ENCODE measurements at places on chromosomes 5 and 9.
A peak's percentile ranks its signal among the peaks of the same experiment; 100 is the strongest.

DNA sequence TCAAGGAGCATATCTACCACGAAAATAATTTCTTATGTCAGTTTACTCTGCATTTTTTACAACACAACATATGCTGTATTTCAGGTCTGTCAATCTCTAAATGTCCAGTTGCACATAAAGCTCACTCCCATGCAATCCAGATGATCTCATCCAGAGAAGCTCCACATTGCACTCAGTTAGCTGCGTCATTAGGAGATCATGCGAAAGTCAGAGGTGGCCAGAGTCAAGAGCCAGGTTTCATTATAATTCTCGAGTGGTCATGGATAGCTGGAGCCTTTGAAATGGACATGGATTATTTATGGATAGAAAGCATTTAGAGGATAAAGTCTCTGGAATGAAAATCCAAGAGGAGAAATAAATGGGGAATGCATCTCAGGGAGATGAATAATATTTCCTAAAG, 232.3 kb downstream of the GAS1 start:
- no peak for DNase-seq

GRCh38 chr5:126199467-126199866, 223.7 kb upstream of the GRAMD2B start:
- DNase-seq, result no peak

- DNase-seq, result no peak
Measured at GRCh38 chr9:108290839-108291585, 564.8 kb downstream of the ACTL7B start.

DNA sequence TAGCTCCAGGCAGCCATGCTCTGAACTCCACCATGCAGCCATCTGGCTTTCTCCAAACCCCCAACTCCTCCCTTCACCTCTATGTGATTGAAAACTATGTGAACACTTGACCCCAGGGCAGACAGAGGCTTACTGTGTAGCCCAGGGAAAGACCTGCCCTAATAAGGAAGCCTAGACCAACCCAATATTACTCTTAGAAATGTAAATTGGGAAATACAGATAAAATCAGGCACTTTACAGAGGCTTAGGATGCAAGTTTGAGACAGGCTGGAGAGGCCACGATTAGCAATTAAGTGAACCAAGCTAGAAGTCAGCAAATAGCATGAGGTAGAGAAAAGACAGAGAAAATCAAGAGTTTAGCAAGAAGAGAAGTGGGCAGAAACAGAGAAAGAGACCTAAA, 141.7 kb upstream of the ABCA1 start:
- DNase-seq, result no peak

GRCh38 chr9:126421567-126422428, 95.2 kb downstream of the MVB12B start:
- DNase-seq, result no peak

- no peak for DNase-seq
Measured at GRCh38 chr5:167720676-167721260, 570.7 kb upstream of the WWC1 start.

DNA sequence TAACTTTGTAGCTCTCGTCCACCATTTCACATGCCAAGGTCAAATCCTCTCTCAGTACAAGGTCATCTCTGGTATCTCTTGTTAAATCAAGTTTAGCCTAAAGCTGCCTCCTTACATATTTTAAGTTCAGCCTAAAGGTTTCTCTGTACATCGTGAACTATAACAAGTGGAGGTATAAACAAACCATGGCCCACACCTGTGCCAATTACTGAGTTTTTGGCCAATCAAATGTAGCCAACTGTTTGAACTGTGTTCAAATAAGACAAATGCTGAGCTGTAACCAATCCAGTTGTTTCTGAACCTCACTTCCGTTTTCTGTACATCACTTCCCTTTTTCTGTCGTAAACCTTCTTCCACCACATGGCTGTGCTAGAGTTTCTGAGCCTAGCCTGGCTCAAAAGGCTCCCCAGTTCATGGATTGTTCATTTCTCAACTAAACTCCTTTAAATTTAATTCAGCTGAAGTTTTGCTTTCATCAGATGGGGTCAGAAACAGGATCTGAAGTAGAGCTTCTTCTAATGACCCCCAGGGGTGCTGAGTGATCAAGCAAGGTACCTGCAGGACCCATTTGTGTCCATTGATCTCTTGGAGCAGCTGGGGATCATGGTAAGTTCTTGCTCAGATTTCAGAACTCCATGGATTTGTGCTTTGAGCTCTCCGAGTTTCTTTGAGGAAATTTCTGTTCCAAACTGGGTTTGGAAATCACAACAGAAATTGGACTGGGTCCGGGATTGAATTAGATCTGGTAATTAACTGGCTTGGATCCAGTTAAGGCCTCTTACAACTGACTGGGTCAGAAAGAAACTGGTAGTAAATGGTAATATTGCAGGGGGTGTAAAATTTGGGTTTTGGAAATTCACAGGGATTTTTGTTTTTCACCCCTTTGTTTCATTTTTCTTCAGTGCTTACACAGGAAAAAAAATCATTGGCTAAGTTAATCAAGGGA, 11.0 kb upstream of the NANS start:
- no peak for DNase-seq

DNA sequence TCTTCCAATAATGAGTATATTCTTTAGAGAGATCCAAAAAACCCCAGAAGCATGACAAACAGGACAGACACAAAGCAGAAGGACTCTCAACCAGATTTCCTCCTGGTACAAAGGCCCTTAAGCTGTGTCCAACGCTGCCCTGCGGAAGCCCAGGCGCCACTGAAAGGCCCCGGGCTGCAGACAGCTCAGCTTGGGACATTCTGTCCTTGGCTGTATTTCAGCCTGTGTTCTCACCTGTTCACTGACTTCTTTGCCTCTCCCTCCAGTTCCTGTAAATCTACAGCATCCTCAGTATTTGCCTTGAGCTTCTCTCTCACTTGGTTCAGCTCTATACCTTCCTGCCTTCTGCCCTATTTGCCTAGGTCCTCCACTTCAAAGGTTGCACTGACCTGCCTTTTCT, 96.5 kb downstream of the SH3TC2 start:
- peak; percentile 51 for DNase-seq

- peak; percentile 50 for DNase-seq
Measured at GRCh38 chr5:119269061-119269944, 86.5 kb upstream of the TNFAIP8 start.

GRCh38 chr5:151810449-151810848, 38.7 kb downstream of the G3BP1 start:
- DNase-seq, result no peak

DNA sequence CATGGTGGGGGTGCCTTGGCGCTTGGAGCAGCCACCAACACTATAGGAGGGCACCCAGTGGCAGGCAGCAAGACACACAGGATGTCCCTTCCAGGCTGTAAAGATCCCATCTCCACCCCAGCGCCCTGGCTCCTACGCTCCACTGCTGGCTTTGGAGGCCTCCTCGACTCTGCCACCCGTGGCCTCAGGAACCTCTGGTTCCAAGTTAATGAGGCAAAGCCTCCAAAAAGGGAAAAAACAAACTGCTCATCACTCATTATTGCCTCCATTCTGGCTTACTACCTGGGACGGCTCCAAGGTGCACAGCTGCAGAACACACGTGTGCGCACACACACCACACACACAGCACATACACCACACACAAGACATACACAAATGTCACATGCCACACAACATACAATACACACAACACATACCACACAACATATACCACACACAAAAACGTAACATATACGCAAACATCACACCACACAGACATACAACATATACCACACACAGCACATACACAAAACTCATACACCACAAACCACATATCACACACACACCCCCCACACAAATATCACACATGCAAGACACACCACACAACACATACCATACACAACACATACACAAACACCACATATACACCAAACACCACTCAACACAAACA, 45.3 kb downstream of the ROR2 start:
- DNase-seq, result no peak

DNA sequence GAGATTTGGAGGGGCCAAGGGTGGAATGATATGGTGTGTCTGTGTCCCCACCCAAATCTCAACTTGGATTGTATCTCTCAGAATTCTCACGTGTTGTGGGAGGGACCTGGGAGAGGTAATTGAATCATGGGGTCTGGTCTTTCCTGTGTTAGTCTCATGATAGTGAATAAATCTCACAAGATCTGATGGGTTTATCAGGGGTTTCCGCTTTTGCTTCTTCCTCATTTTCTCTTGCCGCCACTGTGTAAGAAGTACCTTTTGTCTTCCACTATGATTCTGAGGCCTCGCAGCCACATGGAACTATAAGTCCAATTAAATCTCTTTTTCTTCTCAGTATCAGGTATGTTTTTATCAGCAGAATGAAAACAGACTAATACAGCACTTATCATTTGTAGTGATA, 29.5 kb upstream of the SPIN1 start:
- no peak for DNase-seq

GRCh38 chr9:127049044-127049443, 73.4 kb downstream of the ANGPTL2 start:
- DNase-seq, result peak; percentile 85

- DNase-seq, result no peak
Measured at GRCh38 chr9:109935406-109936087, 155.5 kb downstream of the PALM2AKAP2 start.

DNA sequence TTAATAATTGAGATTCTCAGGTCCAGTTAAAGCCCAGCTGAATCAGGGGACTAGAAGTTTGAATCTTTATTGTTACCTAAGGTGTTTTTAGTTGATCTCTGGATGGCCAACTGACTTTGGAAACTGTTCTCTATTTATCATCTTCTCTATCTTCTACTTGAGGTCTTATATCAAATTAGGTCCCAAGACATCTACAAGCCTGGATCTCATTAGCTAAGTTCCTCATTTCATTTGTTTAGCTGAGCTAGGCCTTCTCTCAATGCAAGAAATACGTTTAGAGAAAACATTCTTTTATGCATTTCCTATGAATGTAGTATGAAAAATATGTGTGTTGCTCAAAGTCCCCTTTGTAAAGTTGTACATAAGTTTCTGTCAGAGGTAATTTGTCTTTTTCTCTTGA, 196.6 kb downstream of the PTTG1 start:
- no peak for DNase-seq

DNA sequence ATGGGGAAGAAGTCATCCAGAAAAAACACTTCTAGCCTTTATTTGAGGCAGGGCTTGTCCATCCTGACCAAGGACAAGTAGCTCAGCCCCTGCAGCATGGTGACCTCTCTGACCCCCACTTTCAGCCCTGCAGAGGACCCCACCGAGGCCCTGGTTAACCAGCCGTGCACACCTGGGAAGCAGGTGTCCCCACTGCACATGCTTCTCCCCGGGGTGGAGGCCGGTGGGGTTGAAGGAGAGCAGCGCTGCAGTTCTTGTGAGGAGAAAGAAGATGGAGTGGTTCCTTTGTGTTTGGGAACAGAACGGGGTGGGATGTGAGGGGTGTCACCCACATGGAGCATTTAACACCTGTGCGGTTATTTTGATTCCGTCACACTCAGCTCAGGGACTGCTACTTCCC, 21.1 kb upstream of the ZBTB34 start:
- no peak for DNase-seq

GRCh38 chr9:18976709-18977531, 56.1 kb downstream of the SAXO1 start:
- DNase-seq, result peak; percentile 11

GRCh38 chr9:99398241-99398640, 176.2 kb downstream of the SEC61B start:
- no peak for DNase-seq

DNA sequence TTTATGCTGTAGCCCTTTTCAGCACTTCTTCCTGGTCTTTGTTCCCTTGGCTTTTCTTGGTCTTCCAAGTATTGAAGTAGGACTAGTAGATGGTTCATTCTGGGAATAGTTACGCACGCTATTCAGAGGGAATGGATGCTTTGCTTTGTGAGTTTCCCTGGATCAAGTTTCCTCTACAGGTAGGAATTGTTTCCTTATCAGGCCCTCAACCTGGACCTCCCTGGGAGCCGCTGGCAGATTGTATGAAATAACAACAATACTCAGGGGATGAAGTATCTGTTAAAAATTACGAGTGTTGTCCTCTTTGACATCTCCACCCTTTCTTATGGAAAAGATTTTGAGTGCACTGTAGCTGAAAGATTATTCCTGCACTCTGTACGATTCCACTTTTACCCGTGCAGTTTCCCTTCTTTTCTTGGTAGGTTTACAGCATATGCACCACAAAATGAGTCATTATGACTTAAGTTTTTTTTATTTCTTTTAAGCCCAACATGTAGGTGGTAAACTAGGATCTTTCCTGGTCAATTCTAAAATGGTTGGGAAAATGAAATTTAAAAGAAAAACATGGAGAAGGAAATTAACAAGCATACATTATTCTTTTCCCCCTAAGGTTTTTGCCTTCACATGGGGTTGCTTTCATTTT, 57.9 kb downstream of the ARHGAP26 start:
- no peak for DNase-seq

GRCh38 chr5:115333164-115333563, 36.7 kb upstream of the CCDC112 start:
- DNase-seq, result no peak

- DNase-seq, result no peak
Measured at GRCh38 chr9:70092190-70092589, 48.5 kb downstream of the MAMDC2 start.

GRCh38 chr5:56460681-56461191, 227.6 kb upstream of the ANKRD55 start:
- no peak for DNase-seq

- DNase-seq, result no peak
Measured at GRCh38 chr9:93601666-93602065, 25.3 kb downstream of the PHF2 start.

DNA sequence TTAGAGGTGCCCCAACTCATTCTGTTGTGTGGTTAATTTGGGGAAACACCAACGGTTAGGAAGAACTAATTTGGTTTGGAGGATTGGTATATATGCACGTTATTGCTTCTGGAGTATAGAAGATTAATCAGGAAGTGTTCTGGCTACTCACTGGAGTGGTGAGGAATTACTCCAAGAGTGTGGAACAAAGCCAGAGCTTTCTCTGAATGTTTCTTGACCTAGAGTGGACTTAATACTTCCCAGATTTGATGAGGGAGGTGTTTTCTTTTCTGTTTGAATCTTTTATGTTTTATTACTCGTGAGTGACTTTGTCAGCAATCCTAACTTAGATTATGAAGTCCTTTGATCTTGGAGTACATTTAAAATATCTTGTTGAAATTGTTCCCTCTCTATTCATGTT, 163.7 kb downstream of the MAN2A1 start:
- DNase-seq, result no peak

GRCh38 chr5:176319827-176320554, 41.6 kb downstream of the KIAA1191 start:
- no peak for DNase-seq

DNA sequence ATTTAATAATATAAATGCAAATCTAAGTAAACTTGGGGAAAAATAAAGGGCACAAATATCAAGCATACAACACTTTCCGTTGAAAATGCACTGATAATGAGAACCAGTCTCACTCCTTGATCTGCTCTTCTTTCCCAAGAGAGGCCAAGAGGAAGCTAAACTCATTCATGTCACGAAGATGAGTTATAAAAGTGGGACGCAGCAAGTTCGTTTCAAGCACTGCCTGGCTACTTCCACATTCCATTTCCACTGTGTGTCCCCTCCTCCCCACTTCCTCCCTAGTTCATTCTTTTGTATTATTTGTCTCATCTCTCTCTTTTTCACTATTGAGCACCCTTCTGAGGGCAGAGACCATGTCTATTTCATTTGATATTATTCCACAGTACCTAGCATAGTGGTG, 158.1 kb downstream of the SLC24A2 start:
- DNase-seq, result no peak

- peak; percentile 59 for DNase-seq
Measured at GRCh38 chr5:158701406-158702177, 398.1 kb downstream of the EBF1 start.

GRCh38 chr5:72005671-72006070, 101.6 kb upstream of the MAP1B start:
- no peak for DNase-seq

Data from mammary epithelial cell (primary cell).